ENCODE measurements at places on chromosomes 1 and 21. TPM values are rescaled to one million over a fixed set of nuclear protein-coding genes. Genes with fewer than 3 reads are reported as not detected.

The FAM163A gene
- not detected for total RNA-seq

The IL20 gene
- total RNA-seq, result not detected

The RNU1-4 gene
- total RNA-seq, result 1,905 TPM

DNA sequence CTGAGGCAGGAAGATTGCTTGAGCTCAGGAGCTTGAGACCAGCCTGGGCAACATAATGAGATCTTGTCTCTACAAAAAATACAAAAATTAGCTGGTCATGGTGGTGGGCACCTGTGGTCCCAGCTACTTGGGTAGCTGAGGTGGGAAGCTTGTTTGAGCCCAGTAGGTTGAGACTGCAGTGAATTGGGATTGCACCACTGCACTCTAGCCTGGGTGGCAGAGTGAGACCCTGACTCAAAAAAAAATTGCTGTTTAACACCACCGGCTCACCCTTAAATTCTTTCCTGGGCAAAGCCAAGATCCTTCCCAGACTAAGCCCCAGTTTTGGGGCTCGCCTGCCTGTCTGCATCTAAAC, 6.6 kb upstream of the NSUN4 start:
- no peak for DNase-seq

DNA sequence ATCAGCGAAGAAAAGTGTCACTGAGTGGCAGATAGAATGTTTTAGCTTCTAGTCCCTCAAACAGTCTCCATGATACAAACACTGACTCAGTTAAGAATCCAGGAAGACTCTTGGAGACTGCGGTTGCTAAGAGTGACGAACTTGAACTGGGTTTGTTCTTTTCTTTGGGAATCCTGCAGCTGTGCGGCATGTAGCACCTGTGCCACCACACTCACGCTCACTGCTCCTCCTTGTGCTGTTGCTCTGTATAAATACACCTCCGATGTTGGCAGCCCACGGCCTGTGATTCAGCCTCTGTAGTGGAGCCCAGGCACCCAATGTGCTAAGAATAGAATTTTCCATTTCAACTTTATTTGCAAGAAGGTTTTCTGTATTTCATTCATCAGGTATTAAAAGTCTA, 5.5 kb upstream of the PPIE start:
- DNase-seq, result no peak

Measured in Calu3 (cell line).